ENCODE measurements at places on chromosomes 12 and 14.

DNA sequence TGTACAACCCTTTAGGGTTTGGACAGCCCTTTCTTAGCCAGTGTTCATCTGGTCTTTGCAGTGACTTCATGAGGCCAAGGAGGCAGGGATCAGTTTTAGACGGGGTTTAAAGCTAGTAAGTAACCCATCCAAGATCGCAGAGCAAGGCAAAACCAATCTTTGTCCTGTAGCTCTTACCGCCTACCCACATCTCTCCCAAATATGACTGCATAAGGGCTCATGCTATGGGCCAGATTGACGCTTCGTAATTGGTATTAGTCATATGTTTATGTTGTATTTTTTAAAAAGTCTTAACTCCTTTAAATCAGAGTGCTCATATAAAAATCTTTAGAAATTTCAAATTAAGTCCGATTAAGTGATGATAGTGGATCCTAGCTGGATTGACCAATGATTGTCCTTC lies 3.7 kb upstream of the CLMN start:
- no peak for DNase-seq

DNA sequence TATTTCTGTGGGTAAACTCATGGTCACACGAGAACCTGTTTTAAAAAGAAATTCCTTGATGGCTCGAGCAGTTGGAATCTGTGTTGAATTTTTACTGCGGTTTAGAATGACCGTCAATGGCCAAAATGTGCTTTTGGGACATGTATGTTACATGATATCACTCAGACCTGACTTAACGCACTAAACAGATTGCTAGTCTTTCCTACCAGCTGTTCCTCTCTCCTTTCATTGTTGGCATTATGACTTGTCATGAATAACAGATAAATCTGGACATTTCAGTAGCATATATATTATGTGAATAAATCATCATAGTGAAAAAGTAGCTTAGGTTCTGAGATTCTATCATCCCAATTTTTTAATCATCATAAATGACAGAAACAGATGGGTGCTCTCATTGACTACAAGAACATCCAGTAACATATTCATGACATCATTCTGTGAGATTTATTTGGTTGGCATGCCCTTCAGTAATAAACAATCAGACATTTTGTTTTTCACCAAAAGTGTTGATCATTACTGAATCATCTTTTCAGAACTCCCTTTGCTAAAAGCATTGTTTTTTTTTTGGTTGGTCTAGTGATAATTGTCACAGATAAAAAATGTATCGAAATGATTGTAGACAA lies 57.9 kb upstream of the NAV3 start:
- DNase-seq = no peak

DNA sequence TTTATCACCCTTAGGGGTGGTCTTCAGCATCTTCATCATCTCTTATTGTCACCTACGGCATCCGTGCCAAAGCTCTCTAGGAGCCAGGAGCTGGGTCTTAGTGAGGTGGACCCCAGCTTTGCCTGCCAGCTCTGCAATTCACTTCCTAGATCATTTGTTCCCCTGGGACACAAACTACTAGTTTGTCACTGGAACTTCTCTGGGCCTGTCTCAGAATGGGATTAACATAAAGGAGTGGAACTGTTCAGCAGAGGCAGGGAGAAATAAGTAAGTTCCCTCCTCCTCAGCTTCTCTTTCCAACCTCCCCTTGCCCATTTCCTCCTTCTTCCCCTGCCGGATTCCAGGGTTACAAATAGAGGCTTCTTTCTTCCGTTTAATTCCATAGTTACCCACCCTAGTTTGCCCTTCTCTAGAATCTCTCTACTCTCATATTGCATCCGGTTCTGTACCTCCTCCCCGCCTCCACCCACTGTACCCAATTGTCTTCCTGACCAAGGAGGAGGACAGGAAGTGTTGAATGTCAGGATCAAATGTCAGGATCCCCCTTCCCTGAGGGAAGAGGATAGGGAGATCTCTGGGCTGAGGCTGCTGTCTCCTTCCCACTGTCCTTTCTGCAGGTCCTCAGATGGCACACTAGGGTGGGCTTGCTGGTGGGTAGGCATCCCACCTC lies 25.0 kb downstream of the LARP4 start:
- no peak for DNase-seq

DNA sequence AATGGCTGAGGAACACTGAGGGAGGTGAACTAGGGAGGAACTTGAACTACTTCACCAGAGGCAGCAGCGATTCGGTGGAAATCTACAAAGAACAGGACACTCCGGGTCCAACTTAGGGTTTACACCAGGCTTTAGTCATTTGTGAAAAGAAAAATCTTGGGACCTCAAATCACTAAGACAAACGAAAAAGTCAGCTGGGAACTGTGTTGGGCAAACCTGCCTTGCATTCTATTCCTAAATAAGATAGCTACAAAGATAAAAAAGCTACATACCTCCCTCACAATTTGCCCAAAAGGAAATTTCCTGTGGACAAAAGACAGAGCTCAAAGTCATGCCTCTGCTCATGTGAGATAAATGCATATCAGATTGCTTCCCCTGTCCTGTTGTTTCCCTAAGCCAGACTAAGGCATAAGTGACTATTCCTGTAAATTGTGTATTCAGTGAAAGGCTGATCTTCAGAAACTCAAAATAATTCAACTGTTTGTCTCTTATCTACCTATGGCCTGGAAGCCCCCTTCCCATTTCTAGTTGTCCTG lies 106.6 kb downstream of the APAF1 start:
- no peak for DNase-seq

GRCh38 chr14:100278702-100279101 lies 27.5 kb downstream of the SLC25A29 start:
- DNase-seq = no peak

DNA sequence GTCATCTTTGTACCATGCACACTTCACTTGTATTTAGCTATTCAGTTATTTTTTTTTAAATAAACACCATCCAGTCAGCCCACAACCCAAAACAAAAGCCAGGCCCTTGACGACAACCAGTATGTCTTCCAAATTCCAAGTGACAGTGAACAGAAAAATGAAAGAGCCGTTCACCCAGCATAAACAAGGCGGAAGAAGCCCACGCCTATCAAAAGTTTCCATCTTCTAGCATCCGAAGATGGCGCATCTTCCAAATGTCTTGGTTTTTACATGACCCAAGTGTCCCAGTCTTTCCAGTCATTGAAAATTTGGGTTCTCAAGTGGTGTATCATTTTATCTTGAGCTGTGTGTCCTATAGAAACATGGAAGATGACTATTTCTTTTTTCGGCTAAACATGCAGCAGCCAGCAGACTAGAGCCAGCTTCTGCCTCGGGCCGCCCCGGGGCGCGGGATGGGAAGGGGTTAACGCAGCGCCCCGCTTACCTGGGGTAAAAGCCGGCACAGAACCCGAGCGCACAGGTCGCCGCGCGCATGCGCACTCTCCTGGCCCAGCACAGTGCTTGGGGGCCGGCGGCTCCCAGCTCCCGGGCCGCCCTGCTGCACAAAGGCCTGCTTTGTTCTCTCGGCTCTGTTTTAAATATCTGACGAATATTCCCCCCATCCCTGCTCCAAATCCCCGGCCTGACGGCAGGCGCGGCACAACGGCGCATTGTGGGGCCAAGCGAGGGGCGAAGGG lies 164.8 kb downstream of the ZFP36L1 start:
- peak; percentile 81 for DNase-seq

- DNase-seq = no peak
Observed at GRCh38 chr14:92970271-92970670, 47.3 kb downstream of the CHGA start.

DNA sequence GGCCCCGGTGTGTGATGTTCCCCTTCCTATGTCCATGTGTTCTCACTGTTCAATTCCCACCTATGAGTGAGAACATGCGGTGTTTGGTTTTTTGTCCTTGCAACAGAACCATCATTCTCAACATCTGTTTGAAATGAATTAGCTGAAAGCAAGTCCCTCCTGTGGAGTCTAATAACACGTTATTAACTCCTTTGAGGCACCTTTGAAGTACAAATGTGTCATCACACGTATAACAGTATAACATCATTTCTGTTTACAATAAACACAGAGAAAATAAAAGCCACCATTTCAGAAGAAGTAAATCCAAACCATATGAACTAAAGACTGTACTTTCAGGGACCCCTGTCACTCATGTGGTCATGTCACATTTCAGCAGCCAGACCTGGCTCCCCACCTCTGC lies 198.5 kb downstream of the STXBP6 start:
- DNase-seq = no peak

GRCh38 chr14:23162800-23163199 lies 20.7 kb downstream of the SLC7A8 start:
- DNase-seq = no peak

GRCh38 chr14:103055695-103056094 lies 1.7 kb downstream of the CDC42BPB start:
- DNase-seq = no peak

- DNase-seq = no peak
Observed at GRCh38 chr12:27968972-27969623, 3.4 kb downstream of the PTHLH start.

DNA sequence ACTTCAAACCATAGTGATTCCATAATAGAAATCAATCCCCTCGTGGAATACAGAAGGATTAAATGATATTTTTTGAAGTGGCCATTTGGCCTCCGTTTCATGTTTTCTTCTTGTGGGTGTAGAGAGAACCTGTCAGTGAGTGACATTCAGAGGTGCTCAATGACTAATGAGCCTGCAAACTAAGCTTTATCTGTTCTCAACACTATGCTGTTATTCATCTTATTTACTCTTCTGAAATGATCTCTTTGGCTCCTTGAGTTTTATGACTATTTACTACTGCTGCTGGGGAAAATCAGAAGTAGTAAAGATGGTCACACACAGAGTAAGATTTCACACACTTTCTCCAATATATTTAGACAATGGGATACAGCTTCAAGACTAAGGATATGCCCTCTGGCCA lies 30.4 kb downstream of the ATP2B1 start:
- DNase-seq = no peak

DNA sequence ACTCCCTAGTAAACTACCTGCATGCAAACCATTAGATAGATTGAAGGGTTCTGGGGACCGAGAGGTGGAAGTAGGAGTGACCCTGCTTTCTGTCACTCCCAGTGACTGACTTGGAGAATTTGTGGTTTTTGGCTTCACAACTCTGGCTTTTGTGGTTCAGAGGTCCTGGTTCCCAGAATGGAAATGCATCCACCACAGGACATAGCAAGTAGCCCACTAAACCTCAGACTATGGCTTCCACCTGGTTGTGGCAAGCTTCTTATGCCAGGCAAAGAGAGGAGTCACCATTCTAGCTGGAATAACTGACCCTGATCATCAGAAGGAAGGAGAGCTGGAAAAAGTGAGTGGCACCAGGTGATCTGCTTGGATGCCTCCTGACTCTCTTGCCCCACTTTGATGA lies 162.4 kb upstream of the TMEM260 start:
- DNase-seq = no peak

DNA sequence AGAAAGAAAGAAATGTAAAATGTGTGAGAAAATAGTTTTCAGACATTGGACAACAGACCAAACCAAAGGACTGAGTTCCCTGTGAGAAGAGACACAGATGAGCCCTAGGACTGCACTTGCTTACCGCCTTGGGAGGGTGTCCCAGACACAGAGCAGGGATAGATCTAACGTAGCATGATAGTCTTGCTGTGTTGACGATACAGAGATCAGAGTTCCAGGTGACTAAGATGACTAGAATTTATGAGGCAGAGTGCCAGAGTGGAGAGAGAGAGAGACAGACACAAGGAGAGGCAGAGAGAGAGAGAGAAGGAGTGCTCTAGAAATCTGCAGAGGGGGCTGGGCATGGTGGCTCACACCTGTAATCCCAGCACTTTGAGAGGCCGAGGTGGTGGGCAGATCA lies 148.2 kb upstream of the LMNTD1 start:
- no peak for DNase-seq

Data from anterior cingulate cortex (tissue), 58 donors.